Activated CD4-positive, alpha-beta T cell treated with anti-CD3 and anti-CD28 coated beads for 36 hours (primary cell): ENCODE measurements at places on chromosomes 13 and 19. TPM values are rescaled to one million over a fixed set of nuclear protein-coding genes. Genes with fewer than 3 reads are reported as not detected.

FUT1 gene
- 0.23 TPM for total RNA-seq

NOTCH3 gene
- 0.25 TPM for total RNA-seq

CLASRP gene
- 101 TPM for total RNA-seq

ZNF433 gene
- 1.2 TPM for total RNA-seq

IGFL1 gene
- not detected for total RNA-seq

SERPINE3 gene
- not detected for total RNA-seq

ADGRE3 gene
- total RNA-seq = 0.11 TPM

NLRP11 gene
- total RNA-seq = 0.05 TPM

SELENOV gene
- not detected for total RNA-seq

MAST1 gene
- 2.7 TPM for total RNA-seq

CBY2 gene
- not detected for total RNA-seq
